ENCODE measurements at places on chromosomes 1 and 21. TPM values are rescaled to one million over a fixed set of nuclear protein-coding genes. Genes with fewer than 3 reads are reported as not detected.

GBP2 gene
- 4.4 TPM for total RNA-seq

RGS5 gene
- total RNA-seq = 6.4 TPM

PALMD gene
- 2.1 TPM for total RNA-seq

KDF1 gene
- 0.18 TPM for total RNA-seq

RGSL1 gene
- total RNA-seq = 3.4 TPM

EDARADD gene
- 2.0 TPM for total RNA-seq

NPHS2 gene
- total RNA-seq = 0.24 TPM

LEFTY1 gene
- total RNA-seq = 0.21 TPM

FMN2 gene
- total RNA-seq = 27.9 TPM

CD48 gene
- not detected for total RNA-seq

C21orf58 gene
- 10.9 TPM for total RNA-seq

DNA sequence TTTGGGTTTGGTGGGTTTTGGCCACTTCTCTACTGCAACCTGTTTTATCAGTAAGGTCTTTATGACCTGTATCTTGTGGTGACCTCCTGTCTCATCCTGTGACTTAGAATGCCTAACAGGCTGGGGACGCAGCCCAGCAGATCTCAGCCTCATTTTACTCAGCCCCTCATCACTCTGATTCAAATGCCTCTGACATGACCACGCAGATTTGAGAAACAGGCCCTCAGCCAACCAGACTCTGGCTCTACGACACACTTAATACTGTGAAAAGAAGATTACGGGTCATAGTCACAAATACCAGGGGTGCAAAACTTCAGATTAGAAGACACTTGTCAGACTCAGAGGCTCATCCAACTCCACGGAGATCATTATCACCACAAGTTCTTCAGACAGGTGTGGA is 28.3 kb upstream of the KIF26B start:
- ATAC-seq = no peak

DNA sequence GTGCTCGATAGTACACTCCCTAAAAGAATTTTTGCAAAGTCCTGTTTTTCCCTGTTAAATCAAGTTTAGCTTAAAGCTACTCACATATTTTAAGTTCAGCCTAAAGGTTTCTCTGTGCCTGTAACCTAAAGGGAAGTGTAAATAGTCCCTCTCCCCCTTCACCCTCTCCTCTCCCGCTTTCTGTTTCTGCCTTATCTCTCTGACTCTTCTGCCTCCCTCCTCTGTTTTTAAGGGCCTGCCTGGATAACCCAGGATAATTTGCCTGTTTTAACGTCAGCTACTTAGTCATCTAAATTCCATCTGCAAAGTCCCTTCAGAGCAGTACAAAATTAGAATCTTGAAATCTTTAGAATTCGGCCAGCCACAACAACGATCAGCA is 92.6 kb downstream of the NID1 start:
- ATAC-seq = no peak

DNA sequence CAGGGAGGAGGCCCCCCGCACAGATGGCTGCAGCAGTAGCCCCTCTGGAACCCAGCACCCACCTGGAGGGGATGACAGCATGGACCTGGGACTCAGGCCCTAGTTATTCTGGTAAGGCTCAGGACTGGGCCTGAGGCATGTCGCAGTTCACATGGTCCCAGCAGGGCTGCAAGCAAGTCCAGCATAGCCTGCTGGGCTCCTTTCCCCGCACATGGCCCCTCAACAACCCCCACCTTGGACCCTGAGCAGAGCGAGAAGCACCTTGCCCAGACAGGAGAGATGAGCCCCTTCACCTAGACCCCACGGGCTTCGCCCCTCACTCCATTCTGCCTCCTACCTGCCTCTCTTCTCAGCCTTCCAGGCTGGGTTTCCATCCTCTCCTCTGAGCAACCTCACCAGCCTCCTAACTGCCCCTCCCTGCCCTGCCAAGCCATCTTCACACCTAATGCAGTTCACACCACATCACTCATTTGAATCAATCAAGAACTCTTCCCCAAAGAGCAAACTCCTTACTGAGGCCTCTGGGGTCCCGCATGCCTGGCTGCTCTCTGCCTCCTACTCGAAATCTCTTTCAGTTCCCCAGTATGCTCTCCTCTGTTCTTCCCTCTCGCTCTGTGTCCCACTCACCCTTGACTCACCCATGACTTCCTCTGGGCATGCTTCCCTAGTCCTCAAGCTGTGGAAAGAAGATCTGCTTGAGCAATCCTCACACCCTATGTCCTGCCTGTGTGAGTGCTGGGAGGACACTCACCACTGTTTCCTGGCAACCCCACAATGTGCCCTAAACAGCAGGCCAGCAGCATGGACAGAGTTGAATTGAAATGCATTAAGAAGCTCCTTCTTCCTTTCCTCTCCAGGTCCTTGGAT is 9.4 kb upstream of the THEMIS2 start:
- peak; percentile 72 for ATAC-seq

- ATAC-seq = no peak
Measured at GRCh38 chr1:173570370-173571007, 32.4 kb downstream of the SLC9C2 start.

- no peak for ATAC-seq
Measured at GRCh38 chr1:62237361-62237760, 42.7 kb downstream of the L1TD1 start.

- peak; percentile 71 for ATAC-seq
Measured at GRCh38 chr1:147723691-147724323, 36.6 kb downstream of the GJA5 start.

GRCh38 chr1:109649491-109649914 is 6.4 kb upstream of the GSTM4 start:
- ATAC-seq = no peak

- ATAC-seq = no peak
Measured at GRCh38 chr21:17759511-17760178, 59.5 kb downstream of the C21orf91 start.

- no peak for ATAC-seq
Measured at GRCh38 chr21:30478004-30478403, 2.2 kb downstream of the KRTAP19-1 start.

DNA sequence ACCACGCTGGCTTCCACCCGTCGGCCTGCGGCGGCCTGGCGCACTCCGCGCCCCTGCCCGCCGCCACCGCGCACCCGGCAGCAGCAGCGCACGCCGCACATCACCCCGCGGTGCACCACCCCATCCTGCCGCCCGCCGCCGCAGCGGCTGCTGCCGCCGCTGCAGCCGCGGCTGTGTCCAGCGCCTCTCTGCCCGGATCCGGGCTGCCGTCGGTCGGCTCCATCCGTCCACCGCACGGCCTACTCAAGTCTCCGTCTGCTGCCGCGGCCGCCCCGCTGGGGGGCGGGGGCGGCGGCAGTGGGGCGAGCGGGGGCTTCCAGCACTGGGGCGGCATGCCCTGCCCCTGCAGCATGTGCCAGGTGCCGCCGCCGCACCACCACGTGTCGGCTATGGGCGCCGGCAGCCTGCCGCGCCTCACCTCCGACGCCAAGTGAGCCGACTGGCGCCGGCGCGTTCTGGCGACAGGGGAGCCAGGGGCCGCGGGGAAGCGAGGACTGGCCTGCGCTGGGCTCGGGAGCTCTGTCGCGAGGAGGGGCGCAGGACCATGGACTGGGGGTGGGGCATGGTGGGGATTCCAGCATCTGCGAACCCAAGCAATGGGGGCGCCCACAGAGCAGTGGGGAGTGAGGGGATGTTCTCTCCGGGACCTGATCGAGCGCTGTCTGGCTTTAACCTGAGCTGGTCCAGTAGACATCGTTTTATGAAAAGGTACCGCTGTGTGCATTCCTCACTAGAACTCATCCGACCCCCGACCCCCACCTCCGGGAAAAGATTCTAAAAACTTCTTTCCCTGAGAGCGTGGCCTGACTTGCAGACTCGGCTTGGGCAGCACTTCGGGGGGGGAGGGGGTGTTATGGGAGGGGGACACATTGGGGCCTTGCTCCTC is 1.9 kb downstream of the OLIG2 start:
- no peak for ATAC-seq

- no peak for ATAC-seq
Measured at GRCh38 chr1:36710951-36711350, 228.2 kb upstream of the CSF3R start.

DNA sequence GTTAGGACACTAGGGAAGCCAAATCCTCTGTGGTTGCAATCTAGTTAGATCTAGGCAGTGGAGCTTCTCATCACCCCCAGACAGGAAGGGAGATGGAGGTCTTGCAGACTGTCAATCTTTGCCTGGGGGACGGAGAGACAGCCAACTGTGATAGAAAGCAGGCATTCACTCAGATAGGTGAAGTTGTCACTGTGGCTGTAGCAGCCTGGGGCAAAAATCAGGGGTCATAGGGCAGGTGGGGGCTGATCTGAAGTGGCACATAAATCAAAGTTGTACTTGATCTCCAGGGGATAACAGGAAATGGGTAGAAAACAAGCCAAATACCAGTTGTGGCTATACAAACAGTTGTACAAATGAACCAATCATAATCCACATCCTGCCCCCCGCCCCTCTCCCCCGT is 620.9 kb upstream of the USP24 start:
- ATAC-seq = no peak

- no peak for ATAC-seq
Measured at GRCh38 chr1:161195171-161195570, 3.7 kb downstream of the ADAMTS4 start.

DNA sequence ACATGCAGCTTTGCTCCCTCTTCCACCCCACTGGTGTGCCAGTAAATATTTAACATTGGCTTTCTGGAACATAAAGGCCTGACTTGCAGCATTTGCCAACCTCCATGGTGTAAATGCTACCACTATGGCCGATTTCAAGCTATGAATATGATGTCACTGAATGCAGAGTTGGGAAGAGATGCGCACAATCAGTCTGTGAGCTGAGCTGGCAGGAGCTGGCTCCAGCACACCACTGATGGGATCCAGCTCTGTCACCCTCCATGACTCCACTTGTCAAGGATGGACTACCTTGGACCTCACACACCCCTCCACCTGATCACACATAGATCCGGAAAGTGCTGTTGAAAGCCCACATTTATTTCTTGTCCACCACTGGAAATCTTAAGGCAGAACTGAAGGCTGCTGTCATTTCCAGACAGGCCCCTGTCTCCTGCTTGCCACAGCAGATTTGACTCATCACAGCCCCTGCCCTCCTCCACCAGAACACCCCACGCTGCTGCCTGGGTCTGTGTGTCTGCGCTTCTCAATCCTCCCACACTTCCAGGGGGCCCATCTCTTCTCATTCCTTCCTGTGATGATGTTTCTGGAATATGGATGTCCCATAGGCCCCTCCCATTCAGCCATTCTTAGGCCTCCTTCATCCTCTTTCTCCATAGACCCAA is 82.2 kb upstream of the BCAR3 start:
- ATAC-seq = no peak

DNA sequence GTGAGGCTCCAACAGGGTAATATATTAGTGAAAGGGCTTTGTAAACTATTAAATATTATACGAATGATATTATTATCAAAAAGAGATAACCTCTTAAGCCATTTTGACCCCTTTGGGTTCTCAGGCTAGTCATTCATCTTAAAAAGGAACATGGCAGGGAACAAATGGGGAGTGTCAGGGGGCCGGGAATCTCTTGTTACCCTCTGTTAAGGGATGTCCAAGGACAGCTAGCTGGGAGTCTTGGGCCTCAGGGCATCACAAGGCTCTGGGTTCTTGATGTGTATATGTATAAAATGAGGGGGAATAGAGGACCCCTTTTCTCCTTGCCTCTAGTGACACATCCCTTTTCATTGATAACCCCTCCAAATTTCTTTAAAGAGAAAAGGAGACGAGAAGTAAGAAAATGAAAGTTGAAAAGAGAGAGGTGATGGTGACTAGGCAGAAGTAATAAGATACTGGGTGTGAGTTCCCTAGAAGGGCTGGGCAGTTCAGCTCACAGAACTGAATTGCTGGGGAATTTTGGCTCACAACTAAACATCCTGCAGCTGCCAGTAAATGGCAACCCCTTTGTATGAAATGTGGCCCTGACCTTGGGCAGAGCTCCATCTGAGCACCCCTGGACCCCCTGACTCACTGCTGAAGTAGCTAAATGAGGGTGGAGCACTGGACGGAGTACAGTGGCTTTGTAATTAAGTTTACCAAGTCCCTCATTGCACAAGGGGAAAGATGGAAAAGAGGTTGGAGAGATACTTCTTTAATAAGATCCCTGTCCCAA is 20.0 kb upstream of the ZNF326 start:
- ATAC-seq = peak; percentile 98

DNA sequence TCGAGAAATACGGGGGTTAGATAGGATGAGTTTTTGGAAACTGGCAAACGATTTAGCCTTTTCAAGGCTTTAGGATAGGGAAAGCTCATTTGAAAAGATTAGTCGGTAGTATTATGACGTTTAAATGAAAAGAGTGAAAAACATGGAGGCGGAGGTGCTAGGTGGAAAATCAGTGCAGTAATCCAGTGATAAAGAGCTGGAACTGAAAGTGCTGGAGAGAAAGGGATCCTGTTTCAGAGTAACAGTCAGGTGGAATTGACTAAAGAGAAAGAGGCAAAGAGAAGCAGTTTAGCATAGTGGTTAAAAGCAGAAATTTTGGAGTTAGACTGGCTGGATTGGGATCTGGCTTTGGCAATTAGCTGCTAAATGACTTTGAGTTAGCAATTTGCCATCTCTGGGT is 945 bp downstream of the WDR3 start:
- ATAC-seq = no peak

GRCh38 chr1:243535014-243535413 is 279.2 kb downstream of the SDCCAG8 start:
- ATAC-seq = no peak

DNA sequence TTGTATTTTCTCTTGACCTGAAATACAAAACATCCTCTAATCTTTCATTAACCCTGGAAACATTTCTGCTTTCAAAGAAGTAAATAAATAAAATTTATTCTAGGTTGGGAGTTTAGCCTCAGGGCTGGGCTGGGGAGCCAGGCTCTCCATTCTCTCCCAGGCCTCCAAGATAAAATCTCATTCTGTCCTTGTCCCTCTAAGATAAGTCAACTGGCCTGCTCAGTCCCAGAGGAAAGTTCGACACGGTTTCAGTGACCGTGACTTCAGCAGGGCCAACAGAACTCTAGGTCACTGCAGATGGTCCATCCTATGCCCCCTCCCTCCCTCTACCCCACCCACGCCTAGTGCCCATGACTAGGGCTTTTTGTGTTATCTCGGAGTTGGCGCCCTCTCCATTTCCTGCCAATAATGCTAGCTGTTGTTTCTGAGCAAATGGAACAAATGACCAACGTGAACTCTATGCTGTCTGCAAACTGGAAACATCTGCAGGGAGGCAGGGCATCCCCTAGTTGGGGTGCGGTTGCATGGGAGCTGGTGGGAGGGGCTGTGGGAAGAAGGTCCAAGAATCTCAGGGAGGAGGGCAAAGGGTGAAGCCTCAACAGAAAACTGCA is 10.1 kb upstream of the ADORA3 start:
- peak; percentile 49 for ATAC-seq

- ATAC-seq = no peak
Measured at GRCh38 chr1:59122527-59122926, 174.4 kb upstream of the FGGY start.

All from motor neuron (in vitro differentiated cells).